NCI-H82 (cell line): ENCODE measurements at places on chromosomes 11 and 22.
A peak's percentile ranks its signal among the peaks of the same experiment; 100 is the strongest.

GRCh38 chr11:114499756-114500155, 59.9 kb downstream of the NXPE1 start:
- DNase-seq = no peak

DNA sequence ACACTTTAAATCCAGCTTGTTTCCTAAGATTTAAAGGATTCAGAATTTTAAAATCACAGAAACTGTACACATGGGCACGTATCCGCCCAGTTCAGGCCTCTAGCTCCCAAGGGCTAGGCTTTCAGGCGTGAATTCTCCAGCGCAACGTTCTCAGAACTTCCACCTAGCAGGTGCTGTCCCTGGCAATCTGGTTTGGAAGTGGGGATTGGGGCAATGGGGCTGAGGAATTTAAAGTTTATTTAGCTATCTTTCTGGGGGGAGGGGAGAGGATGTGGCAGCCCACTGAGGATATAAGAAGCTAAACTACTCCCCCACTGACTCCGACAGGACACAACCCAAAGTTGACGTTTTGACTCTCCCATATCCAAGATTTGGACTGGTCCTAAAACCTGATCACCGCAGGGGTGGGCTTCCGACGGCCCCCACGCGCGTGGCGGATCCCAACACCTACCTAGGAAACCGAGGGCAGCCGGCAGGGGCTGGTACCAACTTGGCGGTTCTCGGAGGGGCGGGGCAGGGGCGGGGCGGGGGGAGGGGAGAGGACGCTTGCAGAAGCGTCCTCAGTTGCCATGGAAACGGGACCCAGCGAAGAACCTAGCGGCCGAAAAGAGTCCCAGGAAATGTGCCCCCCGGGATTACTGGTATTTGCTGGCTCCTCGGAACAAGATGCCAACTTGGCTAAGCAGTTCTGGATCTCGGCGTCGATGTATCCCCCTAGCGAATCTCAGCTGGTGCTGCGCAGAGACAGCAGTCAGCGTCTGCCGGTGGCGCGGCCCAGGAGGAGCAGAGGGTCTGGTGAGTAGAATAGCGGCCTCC, at the start of gene HOATZ:
TSS of gene HOATZ (plus strand) at position 563 of the 816 bp plus-strand sequence. CDS start at position 570, 7 bp downstream.
- peak; percentile 8 for DNase-seq

DNA sequence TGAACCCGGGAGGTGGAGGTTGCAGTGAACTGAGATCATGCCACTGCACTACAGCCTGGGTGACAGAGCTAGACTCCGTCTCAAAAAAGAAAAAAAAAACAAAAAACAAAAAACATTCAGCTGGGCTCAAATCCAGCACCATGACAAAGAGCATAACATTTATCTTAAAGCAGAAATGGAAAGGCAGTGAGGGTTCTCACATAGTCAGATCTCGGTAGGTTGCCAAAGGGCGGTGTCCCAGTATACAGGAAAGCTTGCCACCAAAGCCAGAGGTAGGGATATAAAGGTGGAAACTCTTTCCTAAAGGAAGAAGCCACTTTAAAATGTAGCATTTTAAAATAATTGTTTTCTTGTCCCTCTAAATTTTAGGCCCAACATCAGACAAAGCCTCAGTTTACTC, 22.4 kb upstream of the CAPRIN1 start:
- DNase-seq = no peak

- no peak for DNase-seq
Observed at GRCh38 chr11:77351281-77351886, 49.9 kb upstream of the GDPD4 start.

- no peak for DNase-seq
Observed at GRCh38 chr11:12206529-12206928, 96.1 kb downstream of the MICAL2 start.

DNA sequence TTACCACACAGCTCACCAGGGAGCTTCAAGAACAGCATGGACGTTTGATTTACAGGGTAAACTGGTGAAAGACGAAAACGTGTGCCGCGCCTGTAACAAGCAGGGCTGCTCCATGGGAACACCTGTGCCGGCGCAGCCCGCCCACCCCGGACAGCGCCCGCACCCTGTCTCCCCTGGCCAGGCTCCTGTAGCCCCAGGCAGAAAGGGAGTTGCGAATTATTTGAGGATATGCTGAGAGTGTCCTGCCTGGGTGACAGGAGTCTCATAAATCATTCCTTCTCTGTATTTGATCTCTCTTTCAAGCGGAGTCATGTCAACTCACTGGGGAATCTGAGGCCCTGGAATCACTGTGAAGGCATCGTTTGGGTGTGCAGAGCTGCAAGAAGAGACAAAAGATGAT, 804.3 kb downstream of the OPCML start:
- DNase-seq = no peak

GRCh38 chr11:26997378-26997777, 3.5 kb downstream of the FIBIN start:
- DNase-seq = peak; percentile 6

- no peak for DNase-seq
Observed at GRCh38 chr22:50546326-50547262, 895 bp downstream of the KLHDC7B start.

DNA sequence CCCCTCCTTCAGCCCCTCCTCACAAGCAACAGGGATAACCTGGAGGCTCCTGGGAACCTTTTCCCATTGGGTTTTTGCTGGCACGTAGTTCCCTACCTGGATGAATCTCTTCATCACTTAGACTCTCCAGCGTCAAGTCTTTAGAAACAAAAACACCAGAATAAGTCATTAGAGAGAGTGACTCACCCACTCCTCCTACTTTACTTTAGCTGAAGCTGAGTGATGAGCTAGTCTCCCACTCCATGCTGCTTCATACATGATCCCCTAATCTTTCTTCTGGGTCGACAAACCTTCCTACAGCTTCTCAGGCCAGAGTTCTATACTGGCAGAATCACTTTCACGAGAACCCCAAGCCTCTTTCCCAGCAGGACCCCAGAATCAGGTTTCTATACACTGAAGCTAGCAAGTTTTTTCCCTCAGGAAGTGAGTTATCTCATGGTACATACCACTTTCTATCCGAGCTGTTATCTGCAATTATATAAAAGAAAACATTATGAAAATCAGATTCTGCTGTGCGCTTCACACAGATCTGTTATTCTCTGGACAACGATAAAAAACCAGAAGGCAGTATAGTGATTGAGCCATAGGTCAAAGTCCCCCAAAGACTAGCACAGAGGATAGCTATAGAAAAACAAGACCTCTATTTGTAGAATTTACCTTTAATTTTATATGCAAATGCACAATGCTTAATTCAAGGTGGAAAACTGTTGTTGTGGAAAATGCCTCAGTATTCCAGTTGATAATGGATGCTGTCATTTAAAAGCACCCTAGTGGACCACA, 18.7 kb downstream of the DRICH1 start:
- no peak for DNase-seq

GRCh38 chr11:74966651-74967050, 17.6 kb downstream of the SPCS2 start:
- no peak for DNase-seq

DNA sequence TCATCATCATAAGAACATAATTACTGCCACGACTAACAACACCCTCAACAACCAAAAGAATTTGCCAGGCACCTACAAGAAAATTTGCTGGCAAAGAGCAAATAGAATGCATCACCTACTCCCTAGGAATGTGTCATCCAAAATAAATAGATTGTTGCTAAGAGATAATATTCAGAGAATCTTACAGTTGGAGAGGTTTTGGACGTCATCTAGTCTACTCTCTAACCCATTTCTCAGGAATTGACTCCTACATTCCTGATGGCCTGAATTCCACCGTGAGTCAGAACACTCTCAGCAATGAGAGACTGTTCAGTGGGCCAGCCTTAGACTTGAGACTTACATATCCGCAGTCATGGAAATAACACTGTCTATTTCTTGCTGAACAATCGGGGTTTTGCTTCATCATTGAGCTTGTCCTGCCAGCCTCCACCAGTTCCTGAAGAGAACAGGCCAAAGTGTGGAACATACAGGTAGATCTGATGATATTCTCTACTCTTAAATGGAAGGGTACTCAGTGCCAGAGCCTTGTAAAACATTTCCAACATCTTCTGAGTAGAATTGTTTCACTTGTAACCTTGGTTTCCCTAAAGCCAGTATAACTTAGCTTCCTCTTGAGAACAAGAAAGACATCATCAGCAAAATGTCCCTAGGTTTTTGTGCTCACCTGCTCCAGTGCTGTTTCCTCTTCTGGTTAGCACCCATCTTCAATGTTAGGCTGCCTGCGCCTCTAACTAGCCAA, 8.3 kb downstream of the KIRREL3 start:
- DNase-seq = no peak

- DNase-seq = no peak
Observed at GRCh38 chr11:110366291-110366690, 63.5 kb upstream of the FDX1 start.

- no peak for DNase-seq
Observed at GRCh38 chr11:117064275-117064674, 34.0 kb downstream of the SIK3 start.

- peak; percentile 82 for DNase-seq
Observed at GRCh38 chr11:15327786-15328231, 213.1 kb downstream of the INSC start.

GRCh38 chr22:40322021-40322420, 24.3 kb upstream of the ADSL start:
- DNase-seq = no peak

- no peak for DNase-seq
Observed at GRCh38 chr22:38788021-38788816, 5.7 kb downstream of the DNAL4 start.

- DNase-seq = no peak
Observed at GRCh38 chr11:72897506-72897905, 83.3 kb downstream of the ATG16L2 start.

- no peak for DNase-seq
Observed at GRCh38 chr11:46181843-46182424, 60.7 kb upstream of the PHF21A start.

GRCh38 chr11:101010899-101011298, 118.7 kb downstream of the PGR start:
- DNase-seq = no peak

- no peak for DNase-seq
Observed at GRCh38 chr11:112617098-112617425, 344.2 kb upstream of the NCAM1 start.

DNA sequence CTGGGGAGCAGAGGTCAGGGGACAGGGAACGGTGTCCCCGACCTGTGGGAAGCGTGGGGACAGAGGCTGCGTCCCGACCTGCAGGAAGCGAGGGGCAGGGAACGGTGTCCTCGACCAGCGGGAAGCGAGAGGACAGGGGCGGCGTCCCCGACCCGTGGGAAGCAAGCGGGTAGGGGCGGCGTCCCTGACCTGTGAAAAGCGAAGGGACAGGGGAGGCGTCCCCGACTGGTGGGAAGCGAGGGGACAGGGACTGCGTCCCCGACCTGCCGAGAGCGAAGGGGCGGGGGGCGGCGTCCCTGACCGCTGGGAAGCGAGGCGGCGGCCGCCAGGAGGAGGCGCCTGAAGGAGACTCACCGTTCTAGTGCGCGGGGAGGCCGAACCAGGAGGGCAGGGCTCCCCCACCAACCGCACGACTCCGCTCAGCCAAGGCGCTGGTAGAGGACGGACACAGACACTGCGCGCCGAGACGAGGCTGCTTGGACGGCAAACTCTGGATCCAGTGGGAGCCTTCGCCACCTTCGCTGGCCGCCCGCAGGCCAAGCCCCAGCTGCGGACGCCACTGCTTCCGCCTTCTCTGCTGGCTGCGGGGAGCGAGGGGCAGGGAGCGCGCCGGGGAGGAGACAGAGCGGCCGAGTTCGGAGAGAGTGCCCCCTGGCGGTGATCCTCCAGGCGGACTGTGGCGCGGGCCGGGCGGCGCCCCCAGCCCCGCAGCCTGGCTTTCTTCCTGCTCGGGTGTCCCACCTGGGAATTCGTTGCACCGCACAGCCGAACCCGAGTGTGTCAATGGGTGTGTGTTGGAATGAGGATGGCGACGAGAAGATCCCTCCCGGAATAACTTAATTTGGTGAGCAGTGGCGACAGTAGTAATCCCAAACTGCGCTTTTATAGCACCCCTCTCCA, at the start of gene TRAF6:
TSS of gene TRAF6 (minus strand) at position 579 of the 900 bp plus-strand sequence. CDS start 8,757 bp downstream, outside the sequence.
- peak; percentile 85 for DNase-seq

- no peak for DNase-seq
Observed at GRCh38 chr22:23516304-23516703, 63.8 kb downstream of the IGLL1 start.

GRCh38 chr11:68399916-68400315, 60.6 kb upstream of the PPP6R3 start:
- no peak for DNase-seq

DNA sequence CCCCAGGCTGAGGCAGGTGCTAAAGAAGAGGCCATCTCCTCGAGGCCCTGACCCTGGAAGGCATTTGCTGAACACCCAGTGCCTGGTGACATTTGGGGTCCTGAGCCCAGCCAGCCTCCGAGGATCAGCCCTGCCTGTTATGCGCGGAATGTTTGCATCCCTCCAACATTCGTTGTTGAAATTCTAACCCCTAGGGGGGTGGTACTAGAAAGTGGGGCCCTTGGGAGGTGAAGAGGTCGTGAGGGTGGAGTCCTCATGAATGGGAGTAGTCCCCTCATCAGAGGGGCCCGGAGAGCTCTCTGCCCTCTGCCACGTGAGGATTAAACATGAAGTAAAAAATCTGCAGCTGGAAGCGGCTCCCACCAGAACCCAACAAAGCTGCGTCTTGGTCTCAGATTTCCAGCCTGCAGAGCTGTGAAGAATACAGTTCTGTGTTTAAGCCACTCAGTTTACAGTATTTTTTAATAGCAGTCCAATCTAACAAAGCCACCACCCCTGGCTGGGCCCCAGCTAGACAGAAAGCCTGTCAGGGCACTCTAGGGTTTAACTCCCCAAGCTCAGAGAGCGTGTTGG, 35.3 kb upstream of the SEPTIN5 start:
- DNase-seq = no peak

GRCh38 chr11:106369224-106369623, 291.8 kb downstream of the AASDHPPT start:
- no peak for DNase-seq

GRCh38 chr22:46053563-46054090, 76.7 kb upstream of the WNT7B start:
- no peak for DNase-seq

DNA sequence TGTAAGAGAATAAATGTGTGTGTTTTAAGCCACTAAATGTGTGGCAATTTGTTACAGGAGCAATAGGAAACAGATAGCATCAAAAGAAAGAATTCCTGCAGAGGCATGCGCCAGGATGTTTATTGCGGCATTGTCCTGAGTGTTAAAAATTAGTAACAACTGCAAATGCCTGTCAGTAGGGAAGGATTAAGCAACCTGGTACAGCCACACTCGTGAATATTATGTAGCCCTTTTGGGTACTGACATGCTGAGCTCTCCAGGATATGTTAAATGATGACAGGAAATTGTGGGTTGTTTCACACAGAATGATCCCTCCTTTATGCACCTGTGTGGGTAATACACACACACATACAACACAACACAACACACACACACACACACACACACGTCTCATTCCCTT, 69.7 kb upstream of the MYOD1 start:
- DNase-seq = peak; percentile 22

GRCh38 chr11:93498161-93498560, 45.0 kb downstream of the SMCO4 start:
- no peak for DNase-seq

- no peak for DNase-seq
Observed at GRCh38 chr22:41229730-41230400, 10.9 kb downstream of the CHADL start.
